ENCODE measurements at places on chromosomes 16 and 17.

DNA sequence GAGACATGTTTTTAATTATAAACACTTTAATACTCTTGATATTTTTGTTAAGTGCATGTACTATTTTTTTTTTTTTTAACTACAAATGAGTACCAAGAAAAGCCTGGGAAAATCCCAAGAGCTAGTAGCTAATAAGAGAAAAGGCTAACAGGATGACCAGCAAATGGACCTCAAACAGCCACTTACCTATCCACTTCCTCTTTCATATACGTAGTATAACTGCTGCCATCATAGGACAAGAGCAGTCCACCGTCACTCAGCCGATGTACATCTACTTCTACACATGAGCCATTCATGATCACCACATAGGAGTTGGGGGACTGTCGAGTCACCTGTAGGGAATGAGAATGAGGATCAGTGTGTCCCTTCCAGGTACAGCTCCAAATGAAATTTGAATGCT is 128.0 kb upstream of the C17orf78 start:
- no peak for DNase-seq

DNA sequence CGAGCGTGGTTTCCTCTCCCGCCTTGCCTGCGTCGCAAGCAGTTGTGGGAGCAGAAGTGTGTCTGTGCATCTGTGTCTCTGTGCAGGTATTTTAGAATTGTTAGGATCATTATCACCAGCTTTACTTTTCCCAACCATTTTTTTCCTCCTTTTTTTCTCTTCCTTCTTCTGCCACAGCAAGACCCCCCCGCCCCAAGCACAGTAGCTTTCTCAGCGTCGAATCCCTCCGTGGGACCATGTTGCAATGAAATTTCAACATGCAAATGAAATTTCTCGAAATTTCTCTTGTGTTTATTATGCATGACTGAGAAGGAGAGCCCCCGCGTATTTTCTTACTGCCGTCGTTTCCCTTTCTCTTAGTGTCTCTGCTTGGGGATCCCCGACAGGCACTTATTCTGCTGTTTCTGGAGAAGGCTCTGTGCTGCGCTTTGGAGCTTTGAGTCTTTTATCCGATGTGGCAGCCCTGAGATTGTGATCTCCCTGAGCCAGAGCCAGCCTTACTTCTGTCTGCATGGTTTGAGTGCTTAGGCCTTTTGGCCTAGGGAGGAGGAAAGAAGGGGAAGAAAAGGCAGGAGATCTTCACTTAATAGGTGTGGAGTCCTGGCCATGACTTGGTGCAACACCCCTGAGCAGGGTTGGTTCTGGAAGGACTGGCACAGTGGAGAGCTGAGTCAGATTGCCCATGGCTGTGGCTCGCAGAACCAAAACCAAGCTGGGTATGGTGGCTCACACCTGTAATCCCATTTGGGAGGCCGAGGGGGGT is 5.0 kb downstream of the ARMC7 start:
- DNase-seq = no peak

GRCh38 chr16:1432388-1433262 is 1.7 kb downstream of the PERCC1 start:
- no peak for DNase-seq

GRCh38 chr17:76196675-76197074 is 43.6 kb downstream of the RNF157 start:
- no peak for DNase-seq

DNA sequence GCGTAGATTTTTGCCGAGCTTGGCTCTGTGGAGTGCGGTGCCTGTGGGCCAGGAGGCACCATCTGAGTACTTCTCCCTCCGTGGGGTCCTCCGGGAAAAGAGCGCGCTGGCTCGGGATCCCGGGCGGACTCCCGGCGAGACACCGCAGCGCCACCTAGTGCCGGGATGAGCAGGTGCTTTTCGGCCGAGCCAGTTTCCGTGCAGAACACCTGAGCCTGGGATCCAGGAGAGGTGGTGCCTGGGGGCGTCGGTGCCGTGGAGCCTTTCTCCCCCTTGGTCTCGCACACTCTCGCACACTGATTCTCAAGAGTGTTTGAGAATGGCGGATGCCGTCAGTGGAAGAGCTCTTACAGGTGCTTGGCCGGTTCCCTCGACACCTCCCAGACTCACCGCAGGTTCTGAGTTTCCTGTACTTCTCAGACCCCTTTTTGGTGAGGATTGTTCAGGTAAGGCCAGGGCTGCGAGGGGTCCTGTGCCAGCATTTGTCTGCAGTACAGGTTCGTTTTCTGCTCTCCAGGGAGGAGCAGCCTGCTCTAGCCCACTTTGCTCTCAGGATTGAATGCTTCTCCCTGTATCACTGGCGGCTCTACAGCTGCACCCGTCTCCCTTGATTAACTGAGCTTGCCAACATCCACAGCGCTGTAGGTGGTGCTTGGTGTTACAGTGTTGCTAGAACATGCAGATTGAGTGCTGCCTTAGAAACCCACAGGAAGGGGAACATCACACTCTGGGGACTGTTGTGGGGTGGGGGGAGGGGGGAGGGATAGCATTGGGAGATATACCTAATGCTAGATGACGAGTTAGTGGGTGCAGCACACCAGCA is 23.3 kb downstream of the TBCD start:
- DNase-seq = no peak

DNA sequence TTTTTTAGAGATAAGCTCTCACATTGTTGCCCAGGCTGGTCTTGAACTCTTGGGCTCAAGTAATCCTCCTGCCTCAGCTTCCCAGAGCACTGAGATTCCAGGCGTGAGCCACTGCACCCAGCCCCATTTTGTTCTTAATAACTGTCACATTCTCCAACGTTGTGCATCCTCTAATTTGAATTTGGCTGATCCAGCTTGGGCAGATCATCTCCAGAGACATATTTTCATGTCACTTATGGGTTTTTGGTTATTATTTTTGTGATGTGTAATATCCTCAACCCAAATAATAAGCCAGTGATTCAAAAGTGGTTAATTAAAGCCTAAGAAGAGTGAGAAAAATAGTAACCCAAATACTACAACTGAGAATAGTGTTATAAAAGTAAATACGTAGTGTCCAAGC is 16.2 kb upstream of the COL1A1 start:
- no peak for DNase-seq

DNA sequence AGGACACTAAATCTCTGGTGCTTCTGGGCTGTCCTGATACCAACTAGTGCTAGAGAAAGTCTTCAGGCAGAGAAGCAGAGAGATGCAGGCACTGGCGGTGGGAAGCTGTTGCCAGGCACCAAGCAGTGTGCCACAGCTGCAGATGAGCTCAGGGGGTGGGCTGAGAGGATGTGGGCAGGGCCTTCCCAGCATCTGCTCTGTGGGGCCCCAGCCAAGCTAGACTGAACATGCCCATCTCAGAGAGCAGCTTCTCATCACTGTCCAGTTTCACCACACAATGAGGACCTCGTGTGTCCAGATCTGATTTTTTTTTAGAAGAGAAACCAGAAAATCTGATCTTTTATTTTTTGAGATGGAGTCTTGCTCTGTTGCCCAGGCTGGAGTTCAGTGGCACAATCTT is 17.1 kb downstream of the PSKH1 start:
- DNase-seq = no peak

- no peak for DNase-seq
Observed at GRCh38 chr17:71502443-71502842, 618.4 kb upstream of the SOX9 start.

DNA sequence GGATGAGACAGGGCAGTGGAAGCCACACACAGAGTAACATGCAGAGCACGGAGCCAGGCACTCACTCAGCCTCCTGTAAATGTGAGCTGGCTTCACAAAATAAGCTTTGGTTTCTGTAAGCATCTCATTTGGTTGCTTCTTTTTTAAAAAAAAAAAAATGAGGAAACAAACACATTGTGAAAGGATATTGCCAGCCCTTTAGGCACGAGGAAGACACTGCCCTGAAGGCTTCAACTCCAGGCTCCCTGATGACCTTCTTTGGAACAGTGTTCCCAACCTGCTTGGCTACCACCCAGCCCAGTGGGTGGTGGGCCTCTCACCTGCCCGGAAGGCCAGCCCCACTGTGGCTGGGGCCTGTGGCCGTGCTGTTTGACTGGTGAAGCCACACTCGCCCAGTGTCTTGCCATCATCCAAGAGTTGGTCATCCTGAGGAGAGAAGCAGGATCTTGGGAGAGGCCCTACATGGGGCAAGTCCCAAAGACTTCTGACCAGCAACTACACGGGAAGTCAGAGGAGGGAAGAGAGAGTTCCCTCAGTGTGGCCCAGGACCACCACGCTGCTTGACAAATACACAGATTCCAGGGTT is 1.9 kb downstream of the ELOB start:
- no peak for DNase-seq

DNA sequence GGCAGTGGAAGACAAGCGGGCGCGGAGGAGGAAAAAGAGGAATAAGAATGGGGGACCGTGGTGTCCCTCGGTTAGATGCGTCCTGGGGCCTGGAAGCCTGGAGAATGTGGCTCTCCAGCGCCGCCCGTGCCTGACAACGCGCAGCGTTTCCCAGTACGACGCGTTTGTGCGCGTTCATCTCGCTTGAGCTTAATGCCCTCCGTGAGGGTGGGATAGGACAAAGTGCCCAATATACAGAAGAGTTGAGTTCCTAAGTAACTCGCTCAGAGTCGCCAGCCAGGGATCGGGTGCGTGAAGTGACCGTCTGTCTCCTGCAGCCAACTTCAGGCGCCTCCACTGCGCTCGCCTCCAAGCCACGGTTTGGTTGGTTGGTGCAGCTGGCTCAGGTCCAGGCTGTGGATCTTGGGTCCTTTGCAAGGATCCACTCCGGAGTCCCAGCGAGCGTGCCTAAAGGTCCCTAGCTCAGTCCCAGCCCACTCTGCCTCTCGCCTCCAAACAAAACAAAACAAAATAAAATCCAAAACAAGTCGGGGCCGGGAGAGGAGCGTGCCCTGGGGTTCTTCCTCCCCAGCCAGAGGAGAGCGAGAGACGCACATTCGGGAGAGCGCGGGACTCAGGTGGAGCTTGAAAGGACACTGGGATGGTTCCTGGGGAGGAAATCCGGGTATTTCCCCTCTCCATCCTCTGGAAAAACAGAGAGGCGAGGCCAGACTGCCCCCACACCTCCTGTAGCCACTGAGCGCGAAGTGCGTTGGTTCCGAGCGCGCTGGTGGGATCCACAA is 974 bp downstream of the GALR2 start:
- DNase-seq = no peak

DNA sequence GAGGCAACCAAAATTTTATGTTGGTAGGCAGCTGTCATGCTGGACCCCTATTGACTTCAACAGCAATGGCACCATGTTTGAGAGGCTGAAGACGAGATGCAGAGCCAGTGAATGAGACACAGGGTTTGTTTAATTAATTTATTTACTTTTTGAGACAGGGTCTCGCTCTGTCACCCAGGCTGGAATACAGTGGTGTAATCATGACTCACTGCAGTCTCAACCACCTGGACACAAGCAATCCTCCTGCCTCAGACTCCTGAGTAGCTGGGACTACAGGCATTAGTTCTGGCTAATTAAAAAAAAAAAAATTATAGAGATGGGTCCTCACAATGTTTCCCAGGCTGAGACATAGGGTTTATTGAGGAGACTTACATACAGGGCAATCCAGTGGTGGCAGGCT is 36.2 kb upstream of the PPM1D start:
- DNase-seq = no peak

GRCh38 chr16:9365370-9365728 is 273.9 kb downstream of the HAPSTR1 start:
- no peak for DNase-seq

GRCh38 chr16:2986623-2987188 is 6.5 kb upstream of the PKMYT1 start:
- no peak for DNase-seq

GRCh38 chr17:36063786-36064541 is at the start of gene CCL18:
CCL18 (plus strand) TSS chr17:36064272; CDS start chr17:36064343, 71 bp downstream.
- DNase-seq = no peak

GRCh38 chr16:28136751-28137434 is 73.4 kb upstream of the GSG1L start:
- DNase-seq = no peak

Measured in NCI-H2107 (cell line).